ENCODE measurements at places on chromosomes 3 and 15.
A peak's percentile ranks its signal among the peaks of the same experiment; 100 is the strongest.

- DNase-seq, result no peak
Measured at GRCh38 chr3:130687327-130687726, 59.3 kb downstream of the PIK3R4 start.

DNA sequence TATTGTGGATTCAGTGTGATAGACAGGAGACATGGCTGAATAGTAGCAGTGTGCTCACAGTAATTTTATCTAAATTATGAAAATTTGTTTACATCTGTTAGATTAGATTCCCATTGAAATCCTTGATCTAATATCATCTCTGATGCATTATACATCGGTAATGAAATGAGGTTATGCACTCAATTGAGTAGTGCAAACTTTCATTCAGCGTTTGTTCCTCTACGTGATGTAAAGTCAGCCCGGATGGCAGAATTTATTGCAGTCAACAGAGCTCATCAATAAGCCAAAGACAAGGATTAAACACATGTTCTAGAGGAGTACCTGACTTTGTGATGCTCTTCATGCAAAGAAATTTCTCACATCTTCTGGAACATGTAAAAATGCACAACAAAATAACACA lies 549.2 kb downstream of the GOLGA6L6 start:
- DNase-seq, result no peak

GRCh38 chr3:137349557-137350348 lies 392.0 kb downstream of the IL20RB start:
- no peak for DNase-seq

GRCh38 chr3:152050903-152051302 lies 177.5 kb downstream of the SUCNR1 start:
- DNase-seq, result no peak

- DNase-seq, result no peak
Measured at GRCh38 chr3:47406762-47407149, 25.9 kb downstream of the PTPN23 start.

GRCh38 chr3:124781476-124782376 lies 51.5 kb downstream of the UMPS start:
- DNase-seq, result no peak

- DNase-seq, result no peak
Measured at GRCh38 chr15:78763796-78764241, 47.4 kb downstream of the ADAMTS7 start.

- DNase-seq, result no peak
Measured at GRCh38 chr15:74294010-74294409, 57.9 kb downstream of the CCDC33 start.

DNA sequence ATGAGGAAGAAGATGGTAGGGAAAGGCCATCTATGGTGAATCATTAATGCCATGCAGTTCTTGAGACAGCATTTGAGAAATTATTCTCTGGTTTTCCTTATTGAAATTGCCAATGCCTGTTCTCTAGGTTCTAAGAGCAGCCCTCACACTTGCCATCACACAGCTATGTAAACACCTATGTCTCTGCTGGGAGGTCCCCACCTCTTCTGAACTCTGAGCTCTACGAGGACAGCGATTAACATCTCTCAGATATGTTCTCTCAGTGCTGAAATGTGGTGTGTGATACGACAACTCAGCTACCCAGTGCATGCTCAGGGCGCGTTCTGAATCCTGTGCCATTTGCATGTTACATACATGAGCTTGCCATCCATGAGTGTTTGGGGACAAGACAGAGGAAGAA lies 131.3 kb upstream of the CTDSPL start:
- no peak for DNase-seq

- DNase-seq, result no peak
Measured at GRCh38 chr3:77362936-77363335, 323.0 kb downstream of the ROBO2 start.

GRCh38 chr15:90099868-90100831 lies 2.1 kb downstream of the IDH2 start:
- DNase-seq, result no peak

DNA sequence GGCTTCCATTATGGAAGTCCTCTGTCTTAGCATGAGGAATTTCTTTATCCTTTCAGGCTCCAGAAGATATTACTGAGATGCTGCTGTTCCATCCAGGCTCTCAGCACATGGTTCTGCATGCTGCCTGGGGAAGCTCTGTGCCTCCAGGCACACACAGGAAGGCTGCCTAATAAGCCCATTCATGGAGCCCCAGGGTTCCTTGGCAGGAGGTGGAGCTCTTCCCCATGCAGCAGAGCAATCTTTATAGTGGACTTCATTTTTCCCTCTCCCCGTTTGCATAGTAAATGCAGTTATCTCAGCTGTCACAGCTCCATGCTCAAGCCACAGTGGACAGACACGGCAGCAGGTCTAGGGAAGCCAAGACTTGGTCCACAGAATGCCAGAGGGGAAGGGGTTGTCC lies 57.6 kb downstream of the BOC start:
- DNase-seq, result no peak

- DNase-seq, result no peak
Measured at GRCh38 chr3:62922326-62922725, 47.1 kb upstream of the CADPS start.

DNA sequence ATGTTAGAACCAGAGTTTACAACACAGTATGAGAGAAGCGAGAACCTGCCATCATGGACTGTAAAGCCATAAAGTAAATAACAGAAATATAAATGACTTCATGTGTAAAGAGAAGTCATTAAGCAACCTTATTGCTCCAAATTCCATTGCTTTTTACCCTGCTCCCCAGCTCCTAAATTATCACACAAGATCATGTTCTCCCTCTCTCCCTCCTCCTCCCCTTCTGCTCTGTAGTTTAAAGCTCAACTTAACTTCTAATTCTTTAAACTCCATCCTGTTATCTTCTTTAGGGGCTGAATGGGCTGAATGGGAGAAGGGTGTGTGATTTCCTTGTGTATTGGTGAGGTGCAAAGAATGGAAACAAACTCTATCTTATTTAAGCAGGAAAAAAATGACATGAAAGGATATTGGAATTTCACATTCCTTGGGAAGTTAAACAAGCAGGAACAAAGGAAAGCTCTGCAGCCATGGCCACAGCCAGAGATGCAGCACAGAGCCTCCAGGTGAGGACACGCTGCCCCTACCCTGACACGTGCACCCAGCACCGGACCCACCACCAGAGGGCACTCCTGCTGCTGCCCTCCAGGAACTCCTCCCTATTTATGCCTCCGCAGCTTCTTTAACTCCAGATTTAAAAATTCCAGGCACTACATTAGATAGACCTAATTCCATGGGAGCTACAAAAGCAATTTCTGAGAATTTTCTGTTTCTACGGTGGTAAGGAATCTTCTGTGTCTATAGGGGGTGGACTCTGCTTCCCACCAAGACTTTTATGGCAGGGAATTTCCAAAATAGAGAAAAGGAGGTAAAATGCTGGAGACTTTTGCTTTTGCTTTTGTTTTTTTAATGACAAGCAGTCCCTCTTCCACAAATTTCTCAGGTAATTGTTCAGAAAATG lies 76.9 kb upstream of the ABI3BP start:
- peak; percentile 70 for DNase-seq

DNA sequence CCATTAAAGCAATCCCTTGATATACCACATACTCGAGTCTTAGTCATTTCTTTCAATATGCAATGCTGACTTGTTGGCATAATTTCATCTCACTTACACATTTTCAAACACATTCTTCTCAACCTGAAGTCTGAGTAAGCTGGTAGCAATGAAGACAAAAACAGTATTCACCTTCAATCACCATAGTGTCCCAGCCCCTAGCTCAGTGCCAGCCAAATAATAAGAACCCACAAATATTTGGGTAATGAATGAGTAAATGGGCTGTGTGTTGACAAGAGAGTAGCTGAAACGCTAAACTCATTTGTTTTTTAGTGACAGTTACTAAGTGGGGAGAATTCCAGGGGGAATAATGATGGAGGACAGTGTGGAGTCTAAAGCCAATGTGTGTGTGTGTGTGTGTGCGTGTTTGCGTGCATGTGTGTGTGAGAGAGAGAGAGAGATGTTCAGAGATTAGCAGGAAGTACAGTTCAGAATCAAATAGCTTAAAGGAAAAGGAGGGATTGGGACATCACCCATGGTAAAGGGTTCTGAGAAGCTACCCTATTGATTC lies 165.7 kb downstream of the GAP43 start:
- DNase-seq, result no peak

DNA sequence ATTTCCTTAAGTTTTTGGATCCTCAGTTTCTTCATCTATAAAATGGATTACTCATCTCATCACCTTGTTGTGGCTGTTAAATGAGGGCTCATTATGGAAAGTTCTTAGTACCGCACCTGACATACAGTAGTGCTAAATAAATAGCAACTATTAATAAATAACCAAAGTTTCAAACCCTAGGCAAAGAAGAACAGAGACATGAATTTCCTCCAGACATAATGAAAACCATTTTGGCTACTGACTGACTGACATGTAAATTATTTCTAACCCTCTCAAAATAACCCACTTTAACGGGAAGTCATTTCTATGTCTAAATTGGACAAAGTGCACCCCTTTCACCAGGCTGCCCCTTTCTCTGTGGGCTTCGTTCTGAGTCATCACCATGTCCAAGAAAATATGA lies 17.4 kb upstream of the KLHL6 start:
- no peak for DNase-seq

DNA sequence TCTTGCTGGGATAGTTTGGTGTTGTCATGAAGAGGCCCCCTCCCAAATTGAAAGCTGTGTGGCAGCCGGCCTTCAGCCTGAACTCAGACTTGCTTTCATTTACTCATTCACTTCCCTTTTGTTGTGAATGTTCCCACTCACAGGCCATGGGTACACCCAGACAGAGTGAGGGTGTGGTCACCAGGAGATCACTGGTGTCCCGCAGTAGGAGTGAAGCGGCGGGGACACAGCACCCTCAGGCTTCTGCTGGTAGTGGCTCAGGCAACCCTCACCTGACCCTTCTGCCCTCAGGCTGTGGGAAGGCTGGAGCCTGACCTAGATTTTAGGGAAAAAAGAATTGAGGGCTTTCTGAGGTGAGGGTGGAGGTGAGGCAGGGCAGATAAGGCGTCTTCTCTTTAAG lies 244.4 kb downstream of the SOX2 start:
- DNase-seq, result no peak
